Activated CD4-positive, alpha-beta memory T cell treated with anti-CD3 and anti-CD28 coated beads for 36 hours (primary cell): ENCODE measurements at places on chromosomes 3 and 15. TPM values are rescaled to one million over a fixed set of nuclear protein-coding genes. Genes with fewer than 3 reads are reported as not detected.
A peak's percentile ranks its signal among the peaks of the same experiment; 100 is the strongest.

- DNase-seq: peak; percentile 38
Measured at GRCh38 chr3:51384055-51384725, 901 bp upstream of the MANF start.

DNA sequence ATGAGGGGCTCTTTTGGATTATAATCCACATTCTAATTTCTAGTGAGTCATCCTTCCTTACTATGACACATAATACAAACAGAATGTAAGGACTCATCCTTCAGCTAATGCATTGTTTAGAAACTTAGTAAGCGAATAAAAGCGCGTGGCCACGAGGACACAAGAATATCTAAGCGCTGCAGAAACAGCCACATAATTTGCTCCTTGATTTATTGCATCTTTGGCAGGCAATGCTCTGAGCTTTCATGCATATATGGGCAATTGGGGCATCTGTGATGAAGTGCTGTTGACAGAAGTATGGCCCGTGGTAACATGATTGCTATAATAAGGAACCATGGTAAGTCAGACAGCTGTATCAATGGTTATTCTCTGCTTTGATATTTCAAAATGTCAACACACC, 191.3 kb upstream of the ZNF385D start:
- no peak for DNase-seq

DNA sequence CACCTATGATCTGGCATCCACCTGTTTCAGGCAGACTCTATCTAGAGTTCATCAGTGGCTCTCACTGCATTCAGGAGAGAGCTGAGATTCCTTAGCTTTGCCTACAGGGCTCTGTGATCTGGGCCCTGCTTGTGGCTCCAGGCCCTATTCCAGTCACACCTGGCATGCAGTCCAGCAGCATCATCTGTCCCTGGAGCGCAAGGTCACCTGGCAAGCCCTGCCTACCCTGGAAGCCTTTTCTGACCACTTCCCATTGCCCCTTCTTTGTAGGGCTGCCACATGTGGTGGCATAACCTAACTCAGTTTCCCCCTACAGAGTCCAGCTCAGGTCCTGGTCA, 115.1 kb upstream of the PLXNA1 start:
- DNase-seq: no peak

DNA sequence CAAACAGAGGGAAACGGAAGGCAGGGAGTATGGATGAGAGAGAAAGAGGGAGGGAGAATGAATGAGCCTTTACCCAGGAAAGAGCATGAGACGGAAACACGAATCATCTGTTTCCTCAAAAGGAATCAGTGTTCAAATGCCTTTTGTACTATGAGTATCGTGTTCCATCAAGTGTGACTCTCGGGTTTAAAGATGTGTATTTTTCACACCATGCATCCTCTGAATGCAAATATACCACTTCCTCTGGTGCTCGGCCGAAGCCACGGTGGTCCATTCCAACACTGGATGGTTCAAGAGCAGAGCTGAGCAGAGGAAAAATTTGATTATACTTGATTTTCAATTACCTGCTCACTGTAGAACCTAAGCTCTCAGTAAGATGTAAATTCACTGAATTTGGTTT, 505.1 kb downstream of the MECOM start:
- no peak for DNase-seq

GRCh38 chr3:161351330-161351729, 20.0 kb downstream of the SPTSSB start:
- no peak for DNase-seq

The AGBL1 gene
- 0.10 TPM for total RNA-seq

The ATP13A5 gene
- total RNA-seq: not detected

The GAP43 gene
- not detected for total RNA-seq

DNA sequence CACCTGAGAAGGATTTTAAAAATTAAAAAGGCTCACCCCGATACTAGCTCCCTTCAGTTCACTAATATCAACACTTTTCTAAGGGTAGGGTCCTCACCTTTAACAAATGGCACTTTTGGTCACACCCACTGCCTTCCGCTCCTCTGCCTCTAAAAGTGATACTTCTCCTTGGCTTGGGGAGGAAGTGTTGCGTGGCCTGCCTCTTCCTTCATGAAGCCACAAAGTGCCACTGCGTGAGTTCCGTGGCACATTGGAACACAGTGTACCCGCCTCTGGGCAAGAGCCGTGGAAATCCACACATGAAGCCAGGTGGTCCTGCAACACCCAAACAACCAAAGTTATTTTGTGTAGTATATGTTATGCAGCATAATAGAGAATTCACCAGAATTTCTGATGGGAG, 3.9 kb downstream of the B4GALT4 start:
- DNase-seq: no peak

DNA sequence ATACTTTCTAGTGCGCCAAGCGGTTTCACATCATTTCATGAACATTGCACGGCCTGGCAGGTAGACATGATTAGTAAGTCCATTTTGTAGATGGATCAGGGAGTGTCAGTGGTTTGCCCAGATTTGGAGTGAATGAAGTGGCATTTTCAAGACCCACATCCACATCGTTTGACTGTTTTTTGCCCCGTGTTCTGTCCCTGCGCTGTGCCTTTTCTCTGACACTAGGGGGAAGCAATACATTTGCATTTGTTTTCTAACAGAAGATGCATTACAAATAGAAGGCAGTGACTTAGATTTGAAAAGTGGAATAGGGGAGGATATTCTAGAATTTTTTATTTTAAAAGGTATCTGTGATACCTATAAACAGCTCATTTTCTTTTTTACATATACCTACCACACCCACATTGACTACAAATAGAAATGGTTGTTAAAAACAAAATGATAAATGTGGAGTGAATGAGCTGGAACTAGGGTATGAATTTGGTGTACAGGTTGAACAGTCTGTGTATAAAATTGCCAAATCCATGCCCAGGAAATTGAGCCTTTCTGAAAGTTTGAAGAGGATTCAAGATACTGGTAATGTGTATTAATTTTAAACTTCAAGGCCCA, 98.0 kb downstream of the USP13 start:
- DNase-seq: no peak

GRCh38 chr15:64851503-64851840, 9.8 kb downstream of the PLEKHO2 start:
- no peak for DNase-seq

- DNase-seq: no peak
Measured at GRCh38 chr3:174859114-174859735, at the start of gene NAALADL2. Gene NAALADL2, plus strand, starts transcription at chr3:174859334.

DNA sequence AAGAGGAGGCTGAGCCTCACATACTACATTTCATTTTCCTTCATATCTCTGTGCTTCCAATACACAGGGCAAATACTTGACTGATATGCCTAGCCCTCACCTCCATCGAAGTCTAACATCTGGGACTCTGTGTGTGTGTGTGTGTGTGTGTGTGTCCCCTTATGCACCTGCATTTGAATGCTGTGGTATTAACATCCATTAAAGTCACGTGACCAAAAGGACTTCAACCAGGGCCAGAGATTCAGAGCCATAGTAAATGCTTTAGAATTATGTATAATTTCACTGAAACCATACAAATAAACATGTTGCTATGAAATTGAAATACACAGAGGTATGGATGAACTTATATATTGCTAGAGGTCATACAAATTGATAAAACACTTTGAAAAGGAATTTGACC, 165.8 kb upstream of the SEMA6D start:
- DNase-seq: no peak

The LRRC3B gene
- not detected for total RNA-seq

The CCR3 gene
- total RNA-seq: not detected

The CDC25A gene
- total RNA-seq: 36.8 TPM

DNA sequence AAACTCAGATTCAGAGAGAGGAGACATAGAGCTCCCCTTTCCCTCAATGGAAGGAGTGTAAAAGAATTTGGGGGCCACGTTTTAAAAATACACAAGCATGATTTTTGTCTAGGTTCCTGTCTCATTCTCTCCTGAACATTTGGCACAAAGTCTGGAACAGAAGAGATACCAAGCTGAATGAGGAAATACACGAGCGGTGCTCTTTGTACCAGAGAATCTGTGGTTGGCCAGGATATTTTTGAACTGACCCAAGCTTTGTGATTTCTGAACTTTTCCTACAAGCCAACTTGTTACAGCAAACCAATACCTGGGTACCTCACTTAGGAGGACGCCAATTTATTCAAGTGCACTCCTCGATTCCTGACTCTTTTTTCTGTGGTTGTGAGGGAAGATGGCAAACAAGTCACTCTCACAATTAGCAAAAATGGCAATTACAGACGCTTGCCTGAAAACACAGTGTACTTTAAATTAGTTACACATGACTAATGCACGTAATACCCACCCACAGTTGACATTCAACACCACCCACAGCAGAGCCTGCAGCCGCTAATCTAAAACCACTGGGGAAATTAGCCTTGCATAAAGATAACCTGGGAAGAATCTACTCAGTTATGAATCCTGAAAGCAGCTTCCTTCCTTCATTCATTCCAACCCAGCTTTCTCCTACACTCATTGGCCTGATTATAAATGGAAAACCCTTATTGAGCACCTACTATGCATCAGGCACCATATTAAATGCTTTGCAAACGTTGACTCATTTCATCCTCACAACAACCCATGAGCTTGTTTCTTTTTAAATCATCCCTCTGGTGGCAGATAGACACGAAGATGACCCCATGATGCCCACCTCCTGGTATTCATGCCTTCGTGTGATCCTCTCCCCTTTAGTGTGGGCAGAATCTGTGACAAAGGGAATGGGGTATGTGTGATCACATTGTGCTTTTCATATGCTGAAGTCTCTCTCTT, 293.5 kb downstream of the KBTBD8 start:
- DNase-seq: peak; percentile 11

GRCh38 chr3:2645001-2645400, 465.2 kb downstream of the IL5RA start:
- DNase-seq: no peak

DNA sequence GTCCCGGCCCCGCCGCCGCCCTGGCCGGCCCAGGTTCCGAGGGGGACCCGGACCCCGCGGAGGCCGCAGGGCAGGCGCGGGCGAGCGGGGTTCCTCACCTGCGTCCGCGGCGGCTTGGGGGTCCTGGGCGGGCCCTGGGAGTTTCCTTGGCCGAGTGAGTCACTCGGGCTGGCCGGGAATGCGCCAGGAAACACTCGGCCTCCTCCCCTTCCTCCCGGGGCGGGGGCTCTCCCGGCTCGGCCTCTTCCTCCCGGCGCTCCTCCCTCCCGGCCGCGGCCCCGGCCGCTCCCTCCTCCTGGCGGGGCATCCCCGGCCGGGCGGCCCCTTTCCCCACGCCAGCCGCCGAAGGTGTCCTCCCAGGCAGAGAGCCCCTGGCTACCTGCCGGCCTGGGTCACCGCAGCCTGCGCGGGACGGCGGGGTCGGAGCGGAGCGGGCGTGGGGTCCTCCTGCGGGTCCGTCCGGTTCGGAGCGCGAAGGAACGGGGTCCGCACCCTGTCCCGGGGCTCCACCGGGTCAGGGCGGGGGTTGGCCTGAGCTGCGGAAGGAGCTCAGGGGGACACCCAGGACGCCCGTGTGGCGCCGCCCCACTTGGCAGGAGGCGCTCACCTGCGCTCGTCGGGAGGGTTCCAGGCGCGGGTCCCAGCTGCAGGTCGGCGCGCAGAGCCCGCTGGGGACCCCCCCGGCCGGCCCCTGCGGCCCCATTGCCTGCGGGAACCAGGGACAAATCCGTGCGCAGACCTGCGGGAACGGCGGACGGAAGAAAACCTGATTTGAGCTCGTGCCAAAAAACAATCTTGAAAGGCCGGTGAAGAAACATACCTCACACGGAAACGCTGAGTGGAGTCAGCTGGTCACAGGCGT, at the start of gene CYFIP1:
TSS of gene CYFIP1 (minus strand) at position 180 of the 862 bp plus-strand sequence. CDS start 33,083 bp downstream, outside the sequence.
- peak; percentile 55 for DNase-seq

GRCh38 chr3:72517921-72518424, 330.3 kb downstream of the SHQ1 start:
- no peak for DNase-seq

DNA sequence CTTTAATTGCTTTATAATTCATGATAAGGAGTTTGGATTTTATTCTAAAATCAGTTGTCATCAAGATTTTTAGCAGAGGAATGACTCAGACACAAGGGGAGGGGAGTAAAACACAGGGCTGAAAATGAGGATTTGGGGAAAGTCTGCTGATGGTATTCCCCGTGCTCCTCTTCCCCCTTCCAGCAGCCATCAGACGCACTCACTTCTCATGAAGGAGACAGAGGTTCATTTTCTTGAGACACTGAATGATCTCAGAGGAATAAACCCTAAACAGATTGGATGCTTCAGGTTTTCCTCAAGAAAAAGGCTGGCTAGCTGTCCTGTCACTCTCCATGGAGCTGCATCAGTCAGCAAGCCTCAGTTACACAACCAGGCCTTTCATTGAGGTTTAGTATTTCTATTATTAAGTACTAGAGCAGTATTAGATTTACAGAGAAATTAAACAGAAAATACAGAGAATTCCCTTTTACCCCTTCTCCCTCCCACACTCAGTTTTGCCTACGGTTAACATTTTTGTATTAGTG, 166.4 kb downstream of the C3orf70 start:
- DNase-seq: no peak

The PTH1R gene
- total RNA-seq: not detected

The MAGEL2 gene
- not detected for total RNA-seq

GRCh38 chr15:73924171-73924921, 1.9 kb upstream of the LOXL1 start:
- DNase-seq: peak; percentile 48

DNA sequence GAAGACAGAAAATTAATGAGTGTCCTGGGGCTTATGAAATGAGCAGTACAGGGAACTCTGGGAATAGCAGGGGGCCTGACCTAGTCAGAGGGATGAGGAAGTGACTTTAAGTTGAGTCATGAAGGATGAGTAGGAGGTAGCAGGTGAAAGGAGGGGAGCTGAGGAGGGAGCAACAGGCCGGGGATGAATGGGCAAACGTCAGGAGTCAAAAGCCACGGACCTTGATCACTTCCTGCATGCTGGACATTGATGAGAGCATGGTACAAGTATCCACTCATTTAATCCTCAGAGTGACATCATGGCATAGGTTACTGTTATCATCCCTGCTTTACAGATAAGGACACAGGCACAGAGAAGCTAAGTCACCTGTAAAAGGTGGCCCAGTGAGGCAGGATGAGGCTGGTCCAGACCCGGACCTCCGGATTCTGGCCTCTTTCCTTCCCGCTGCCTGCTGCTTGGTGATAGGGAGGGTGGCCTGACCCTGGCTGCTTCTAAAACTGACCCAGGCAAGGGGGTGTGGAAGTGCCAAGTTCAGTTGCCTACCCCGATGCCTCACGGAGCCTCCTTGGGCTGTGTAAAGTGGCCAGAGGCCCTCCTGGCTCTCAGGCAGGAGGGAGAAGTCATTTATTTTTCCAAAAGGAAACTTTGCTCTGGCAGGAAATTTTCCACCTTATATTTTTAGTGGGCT, 7.6 kb downstream of the CORO2B start:
- peak; percentile 57 for DNase-seq

DNA sequence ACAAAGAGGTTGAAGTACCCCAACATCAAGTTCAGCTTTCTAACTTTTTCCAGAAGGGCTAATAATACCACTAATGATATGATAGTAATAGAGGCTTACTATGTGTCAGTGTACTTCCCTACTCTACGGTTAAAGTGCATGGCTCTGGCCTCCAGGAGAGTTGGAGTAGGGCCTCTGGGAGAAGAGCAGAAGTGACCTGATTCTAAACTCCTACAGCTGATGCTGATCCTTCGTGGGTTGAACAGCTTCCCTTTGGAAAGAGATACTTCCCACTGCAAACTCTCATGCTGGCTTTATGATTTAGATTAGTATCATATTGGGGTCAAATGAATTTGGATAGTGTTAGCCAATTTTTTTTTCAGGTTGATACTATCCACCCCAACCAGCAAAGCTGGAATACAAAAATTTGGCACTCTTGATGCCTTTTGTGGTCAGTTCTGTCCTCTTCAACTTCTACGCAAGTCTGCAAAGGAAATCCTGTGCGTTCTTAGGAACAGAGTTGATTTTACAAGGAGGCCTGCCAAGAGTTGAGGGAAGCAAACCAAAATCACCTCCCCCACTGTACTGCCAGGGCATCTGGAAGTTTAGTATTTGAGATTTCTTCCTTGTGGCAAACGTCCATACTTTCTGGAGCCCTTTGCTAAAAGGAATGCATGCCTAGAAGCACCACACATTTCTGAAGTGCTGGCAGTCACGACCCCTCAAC, 17.8 kb downstream of the TMEM212 start:
- no peak for DNase-seq
